ENCODE measurements at places on chromosomes 3 and 15. TPM values are rescaled to one million over a fixed set of nuclear protein-coding genes. Genes with fewer than 3 reads are reported as not detected.

DNA sequence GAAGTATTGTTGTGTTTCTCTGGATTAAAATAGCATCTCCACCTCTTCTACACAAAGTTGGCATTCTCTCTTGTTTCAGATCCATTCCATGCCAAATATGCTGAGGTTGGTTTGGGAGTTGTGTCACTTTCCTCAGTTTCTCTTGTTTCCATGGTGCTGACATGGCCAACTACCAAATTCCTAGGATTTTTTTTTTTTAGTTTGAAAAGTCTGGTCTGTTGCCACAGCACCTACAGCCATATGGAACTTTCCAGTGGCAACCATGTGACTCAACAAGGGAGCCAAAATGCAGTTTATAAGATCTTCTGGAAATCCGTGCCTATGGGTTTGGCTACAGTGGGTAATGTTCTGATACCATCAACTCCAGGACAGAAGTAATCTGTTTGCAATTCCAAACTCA lies 96.0 kb upstream of the CLSTN2 start:
- DNase-seq: no peak

DNA sequence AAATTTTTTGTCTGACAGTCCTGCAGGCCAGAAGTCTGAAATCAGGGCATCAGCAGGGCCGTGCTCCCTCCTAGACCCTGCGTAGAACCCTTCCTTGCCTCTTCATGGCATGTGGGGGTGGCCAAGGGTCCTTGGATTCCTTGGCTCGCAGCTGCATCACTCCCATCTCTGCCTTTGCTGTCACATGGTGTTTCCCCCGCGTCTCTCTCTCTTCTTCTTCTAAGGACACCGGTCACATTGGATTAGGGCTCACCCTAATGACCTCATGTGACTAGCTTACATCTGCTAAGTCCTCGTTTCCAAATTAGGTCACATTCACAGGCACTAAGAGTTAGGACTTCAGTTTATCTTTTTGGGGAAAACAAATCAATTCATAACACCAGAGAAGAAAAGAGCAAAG lies 12.0 kb downstream of the SLCO3A1 start:
- no peak for DNase-seq

GRCh38 chr3:72031581-72031980 lies 246.6 kb upstream of the PROK2 start:
- no peak for DNase-seq

DNA sequence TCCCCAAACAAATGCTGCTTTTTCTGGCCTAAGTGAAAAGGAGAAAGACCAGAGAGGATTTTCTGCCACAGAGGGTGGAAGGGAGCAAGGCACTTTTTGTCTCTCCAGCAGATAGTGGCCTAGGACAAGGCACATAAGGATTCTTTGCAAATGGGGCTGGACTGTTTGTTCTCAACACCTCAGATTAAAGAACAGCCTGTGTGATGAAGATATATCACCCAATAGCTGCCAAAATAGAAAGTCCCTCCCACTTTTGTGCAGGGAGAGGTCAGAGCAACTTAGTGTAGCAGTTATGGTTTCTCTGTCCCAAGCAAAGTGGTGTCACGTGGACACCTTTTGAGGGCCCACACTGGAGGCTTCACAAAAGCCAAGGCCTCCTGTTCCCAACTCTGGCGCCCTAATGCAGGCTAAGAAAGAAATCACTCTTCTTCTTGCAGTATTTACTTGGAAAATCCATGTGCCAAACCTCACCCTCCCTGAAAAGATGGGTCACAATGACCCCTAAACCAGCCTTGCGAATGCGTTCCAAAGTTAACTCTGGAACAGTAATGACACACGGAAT lies 84.9 kb downstream of the LRIG1 start:
- no peak for DNase-seq

The COL8A1 gene
- not detected for total RNA-seq

DNA sequence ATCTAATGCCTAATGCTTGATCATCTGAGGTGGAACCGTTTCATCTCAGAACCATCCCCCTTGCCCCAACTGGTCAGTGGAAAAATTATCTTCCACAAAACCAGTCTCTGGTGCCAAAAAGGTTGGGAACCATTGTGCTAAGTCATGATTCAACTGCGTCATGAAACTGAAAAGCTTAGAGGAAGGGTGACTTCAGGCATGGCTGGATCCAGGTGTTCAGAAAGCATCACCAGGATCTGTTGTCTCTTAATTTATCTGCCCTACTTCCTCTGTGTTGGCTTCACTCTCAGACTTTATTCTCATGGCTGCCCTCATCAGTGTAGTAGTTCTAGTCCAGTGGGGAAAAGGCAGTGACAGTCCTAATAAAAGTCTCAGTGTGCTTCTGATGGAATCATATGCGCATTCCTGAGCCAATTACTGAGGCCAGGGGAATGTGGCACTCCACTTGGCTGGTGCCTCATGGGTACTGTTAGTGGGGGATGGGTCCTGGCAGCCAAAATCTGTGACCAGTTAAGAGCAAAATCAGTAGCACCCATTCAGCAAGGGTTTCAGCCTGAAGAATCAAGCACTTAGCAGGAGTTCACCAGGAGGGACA lies 110.3 kb downstream of the WNT5A start:
- DNase-seq: no peak

GRCh38 chr15:64210371-64210770 lies 47.5 kb upstream of the PPIB start:
- DNase-seq: no peak

DNA sequence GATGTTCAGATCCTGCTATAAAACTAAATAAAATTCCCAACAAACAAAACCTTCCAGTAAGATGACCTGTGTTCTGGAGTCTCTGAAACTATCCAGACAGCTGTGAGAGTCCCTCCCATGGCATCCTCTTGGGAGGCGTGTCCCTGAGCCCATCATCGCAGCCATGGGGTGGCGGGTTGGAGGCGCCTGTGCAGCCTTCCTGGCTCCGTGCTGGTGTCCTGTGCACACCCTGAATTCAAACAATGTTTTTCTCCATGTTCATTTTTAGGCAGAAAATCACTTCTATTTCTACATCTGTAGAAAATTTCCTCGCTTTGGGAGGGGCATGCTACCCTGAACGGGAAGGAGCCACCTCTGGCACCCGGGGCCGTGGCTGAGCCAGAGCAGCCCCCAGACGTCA lies 19.4 kb upstream of the OCA2 start:
- DNase-seq: no peak

GRCh38 chr3:55089211-55089610 lies 161.4 kb upstream of the LRTM1 start:
- no peak for DNase-seq

DNA sequence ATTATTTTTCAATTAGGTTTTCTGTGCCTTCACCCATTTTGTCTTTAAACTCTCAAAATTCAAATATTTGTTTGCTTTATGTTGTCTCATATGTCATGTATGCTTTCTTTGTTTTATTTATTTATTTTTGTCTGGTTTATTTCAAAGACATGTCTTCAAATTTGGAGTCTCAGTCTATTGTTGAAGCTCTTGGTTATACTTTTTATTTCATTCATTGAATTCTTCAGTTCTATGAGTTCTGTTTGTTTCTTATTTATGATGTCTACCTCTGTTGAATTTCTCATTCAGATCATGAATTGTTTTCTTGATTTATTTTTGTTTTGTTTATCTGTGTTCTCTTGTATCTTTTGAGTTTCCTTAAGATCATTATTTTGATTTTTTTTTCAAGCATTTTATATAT lies 55.6 kb downstream of the AP4E1 start:
- DNase-seq: no peak

DNA sequence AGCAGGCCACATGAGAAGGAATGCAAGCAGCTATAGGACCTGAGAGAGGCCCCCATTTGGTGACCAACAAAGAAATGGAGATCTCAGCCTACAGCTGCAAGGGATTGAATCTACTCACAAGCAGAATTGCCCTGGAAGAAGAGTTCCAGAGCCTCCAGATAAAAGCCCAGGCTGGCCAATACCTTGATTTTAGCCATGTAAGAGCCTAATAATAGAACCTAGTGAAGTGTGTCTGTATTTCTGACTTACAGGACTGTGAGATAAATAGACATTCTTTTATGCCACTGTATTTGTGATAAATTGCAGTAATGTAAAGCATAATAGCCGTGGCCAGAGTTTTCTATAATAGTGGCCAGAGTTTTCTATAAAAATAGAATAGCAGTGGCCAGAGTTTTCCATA lies 254.6 kb downstream of the PYDC2 start:
- DNase-seq: no peak

The ARHGAP31 gene
- total RNA-seq: 8.0 TPM

DNA sequence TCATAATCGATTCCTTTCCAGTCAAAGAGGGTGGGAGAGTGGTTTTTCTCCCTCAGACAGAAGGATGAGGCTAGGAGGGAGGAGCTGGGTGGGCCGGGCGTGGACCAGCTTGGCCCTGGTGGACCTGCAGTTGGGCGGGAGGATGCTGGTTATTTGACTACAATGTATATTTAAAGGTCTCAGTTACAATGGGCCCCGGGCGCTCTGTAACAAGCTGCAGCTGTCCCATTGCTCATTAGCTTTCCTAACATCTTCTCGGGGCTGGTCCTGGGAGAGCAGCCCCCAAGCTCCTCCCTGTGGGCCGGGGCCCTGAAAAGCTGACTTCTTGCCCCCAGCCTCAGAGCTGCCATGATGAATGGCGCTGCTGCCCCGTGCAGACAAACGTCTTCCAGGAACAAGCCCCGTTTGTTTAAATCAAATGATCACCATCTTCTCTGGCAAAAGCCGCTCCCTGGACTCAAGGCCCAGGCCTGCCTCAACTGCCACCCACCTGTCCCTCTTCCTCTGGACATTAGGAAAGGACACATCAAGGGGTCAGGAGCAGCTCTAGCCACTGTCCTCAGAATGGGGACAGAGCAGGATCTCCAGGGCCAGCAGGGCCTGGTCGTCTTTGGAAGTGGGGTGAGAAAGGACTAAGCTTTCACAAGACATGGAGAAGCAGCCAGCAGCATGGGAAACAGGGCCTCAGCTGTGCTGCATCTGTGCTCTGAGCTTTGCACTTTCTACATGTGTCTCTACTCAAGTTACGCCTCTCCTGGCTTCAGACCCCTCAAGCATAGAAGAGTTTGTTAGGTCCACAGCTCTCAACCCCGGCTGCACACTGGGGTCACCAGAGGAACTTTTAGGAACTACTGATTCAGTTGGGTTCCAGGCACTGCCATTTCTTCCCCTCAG lies 38.6 kb downstream of the MAGEF1 start:
- DNase-seq: no peak

The PLAAT1 gene
- not detected for total RNA-seq
